ENCODE measurements at places on chromosomes 2 and 18.

DNA sequence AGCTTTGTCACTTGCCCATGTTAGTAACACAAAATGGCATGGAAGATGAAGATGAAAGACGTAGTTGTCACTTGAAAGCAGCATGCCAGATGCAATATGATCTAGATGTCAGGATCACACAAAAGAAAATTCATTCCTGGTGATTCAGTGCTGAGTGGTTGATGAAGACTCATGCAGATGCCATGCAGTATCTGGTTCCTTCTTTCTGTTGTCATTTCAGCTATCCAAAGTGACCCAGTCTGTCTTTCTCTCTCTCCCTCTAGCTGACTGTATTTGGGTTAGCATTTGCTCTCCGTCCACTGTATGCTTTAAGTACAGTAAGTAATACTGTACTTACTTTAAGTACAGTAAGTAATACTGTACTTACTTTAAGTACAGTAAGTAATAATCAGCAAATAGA lies 50.4 kb downstream of the TTN start:
- DNase-seq = no peak

DNA sequence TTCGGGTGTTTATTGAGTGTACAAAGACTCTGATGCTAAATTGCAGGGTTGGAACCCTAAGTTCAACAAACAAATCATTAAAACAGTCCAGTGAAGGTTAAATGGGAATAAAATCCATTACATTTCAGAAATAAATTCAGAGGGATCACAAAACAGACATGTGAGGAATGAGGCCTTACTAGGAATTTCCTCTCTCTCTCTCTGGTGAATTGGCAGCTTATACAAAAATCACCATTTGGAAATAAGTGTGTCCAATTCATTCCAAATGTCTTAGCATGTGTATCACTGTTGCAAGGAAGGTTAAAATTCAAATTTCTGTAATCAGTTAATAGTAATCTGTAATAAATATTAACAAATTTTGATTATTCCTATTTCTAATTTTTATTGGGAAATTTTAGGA lies 228.6 kb upstream of the PXDN start:
- no peak for DNase-seq

GRCh38 chr2:44119878-44120277 lies 48.8 kb upstream of the PPM1B start:
- no peak for DNase-seq

DNA sequence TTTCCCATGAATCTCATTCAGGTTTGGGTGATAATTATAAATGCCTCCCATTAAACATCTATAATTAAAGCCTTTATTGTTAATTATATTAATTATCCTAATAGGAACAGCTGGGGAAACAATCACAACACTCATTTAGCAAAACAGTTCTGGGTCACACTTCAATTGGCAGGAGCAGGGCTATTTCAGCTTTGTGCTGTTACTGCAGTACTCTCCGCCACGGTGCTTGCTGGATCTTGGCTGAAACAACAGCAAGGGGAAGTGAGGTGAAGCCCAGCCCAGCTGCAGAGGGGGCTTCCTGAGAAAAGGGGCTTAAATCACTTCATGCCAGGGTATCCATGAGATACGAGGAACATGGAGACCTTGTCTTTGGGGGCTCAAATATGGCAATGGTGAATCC lies 79.5 kb upstream of the SOX11 start:
- DNase-seq = no peak

- no peak for DNase-seq
These were observed 19.1 kb upstream of the ANKRD53 start for GRCh38 chr2:70959271-70959761.

GRCh38 chr18:45498287-45498658 lies 117.0 kb upstream of the SLC14A2 start:
- DNase-seq = no peak

DNA sequence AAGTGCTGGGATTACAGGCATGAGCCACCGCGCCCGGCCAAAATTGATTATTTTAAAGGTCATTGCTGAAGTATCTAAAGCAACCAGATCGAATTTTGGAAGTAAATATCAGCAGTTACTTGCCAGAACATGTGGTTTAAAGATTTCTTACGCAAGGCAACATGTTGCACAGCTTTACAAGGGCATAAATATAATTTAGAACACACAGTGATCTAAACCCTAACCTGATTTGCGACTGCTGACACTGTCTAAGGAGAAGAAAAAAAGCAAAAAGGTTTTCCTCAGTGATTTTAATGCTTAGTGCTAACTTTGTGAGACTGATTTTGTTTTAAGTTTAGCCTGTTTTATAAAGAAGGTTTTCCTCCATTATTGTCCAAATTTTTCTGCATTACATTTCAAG lies 569.9 kb upstream of the LINC00305 start:
- DNase-seq = no peak

- DNase-seq = no peak
These were observed 1.9 kb upstream of the UXS1 start for GRCh38 chr2:106195981-106196380.

DNA sequence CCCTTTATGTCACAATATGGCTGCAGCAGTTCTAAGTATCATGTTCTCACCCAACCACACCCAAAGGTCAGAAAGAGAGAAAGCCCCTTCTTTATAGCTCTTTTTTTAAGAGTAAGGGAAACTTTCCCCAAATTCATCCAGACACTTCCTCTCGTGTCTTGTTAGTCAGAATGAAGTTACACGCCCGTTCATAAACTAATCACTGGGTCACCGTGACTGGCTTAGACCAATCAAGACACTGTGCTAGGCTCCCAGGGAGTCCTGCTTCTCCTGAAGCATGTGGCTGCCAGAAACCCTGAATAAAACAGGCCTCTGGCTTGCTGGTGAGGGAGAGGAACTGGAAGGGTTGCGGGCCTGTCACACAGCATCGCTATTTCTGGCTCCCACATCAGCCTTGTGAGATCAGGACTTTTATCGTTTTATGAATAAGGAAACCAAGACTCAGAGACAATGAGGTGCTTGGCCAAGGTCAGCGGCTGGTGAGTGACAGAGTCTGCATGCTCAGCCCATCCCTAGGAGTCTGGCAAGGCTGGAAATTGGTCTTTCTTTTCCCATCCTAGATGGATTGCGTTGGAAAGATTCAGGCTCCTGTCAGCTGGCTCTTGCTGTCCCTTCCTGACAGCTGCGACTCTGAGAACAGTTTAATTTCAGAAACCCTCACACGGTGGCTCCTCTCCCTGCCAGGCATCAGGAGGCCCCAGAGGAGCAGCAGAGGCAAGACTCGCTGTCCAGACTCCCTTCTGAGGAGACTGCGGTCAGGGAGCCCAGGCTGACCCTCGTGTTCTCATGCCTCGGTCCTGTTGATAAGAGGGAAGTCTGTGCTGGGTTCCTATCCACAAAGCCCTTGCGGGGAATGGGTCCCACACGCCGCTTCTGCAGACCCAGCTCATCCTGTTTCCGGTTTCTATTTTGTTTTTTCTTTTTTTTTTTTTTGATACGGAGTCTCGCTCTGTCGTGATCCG lies 104.5 kb upstream of the TAF1B start:
- DNase-seq = no peak

DNA sequence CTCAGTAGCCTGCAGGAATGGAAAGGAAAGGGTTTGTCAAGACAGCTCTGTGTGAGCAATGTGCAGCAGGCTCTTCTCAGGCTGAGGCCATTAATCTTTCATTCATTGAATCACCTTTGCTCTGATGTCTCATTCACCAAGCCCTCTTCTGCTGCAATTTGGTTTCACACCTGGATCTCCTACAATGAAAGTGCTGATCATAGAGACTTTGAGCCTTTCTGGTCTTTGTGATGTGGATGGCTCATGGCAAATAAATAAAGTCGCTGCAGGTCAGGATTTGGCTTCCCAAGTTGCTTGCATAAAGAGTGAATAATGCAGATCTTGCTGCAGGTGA lies 95.8 kb upstream of the SPRED2 start:
- no peak for DNase-seq

GRCh38 chr2:117555965-117556364 lies 258.5 kb upstream of the DDX18 start:
- no peak for DNase-seq

DNA sequence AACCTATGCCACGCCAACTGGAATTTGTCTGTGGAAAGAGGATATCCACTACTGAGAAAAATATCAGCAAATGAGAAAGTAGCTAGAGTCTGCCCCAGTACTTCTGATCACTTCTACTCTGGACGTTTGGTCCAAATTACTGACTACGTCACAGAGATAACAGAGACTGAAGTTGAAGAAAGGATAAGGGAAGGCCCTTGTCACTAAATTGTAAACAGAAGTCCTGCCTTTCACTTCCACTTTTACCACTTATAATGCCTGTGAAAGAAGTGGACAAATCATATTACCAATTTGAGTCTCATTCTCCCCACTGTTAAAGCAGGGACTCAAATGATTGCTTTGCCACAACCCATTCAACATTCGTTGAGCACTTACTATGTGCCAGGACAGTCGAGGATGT lies 173.9 kb upstream of the ERBB4 start:
- DNase-seq = no peak

DNA sequence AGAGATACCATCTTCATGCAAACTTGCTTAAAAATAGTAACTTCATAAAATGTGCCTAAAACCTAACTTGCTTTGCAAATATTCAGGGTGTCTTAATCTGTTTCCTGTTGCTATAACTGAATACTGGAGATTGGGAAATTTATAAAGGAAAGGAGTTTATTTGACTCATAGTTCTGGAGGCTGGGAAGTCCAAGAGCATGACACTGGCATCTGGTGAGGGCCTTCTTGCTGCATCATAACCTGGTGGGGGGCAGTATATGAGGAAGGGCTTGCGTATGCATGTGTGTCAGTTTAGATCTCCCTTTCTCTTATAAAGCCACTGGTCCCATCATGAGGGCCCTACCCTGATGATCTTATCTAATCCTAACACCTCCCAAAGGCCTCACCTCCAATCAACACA lies 166.5 kb downstream of the LPIN1 start:
- no peak for DNase-seq

DNA sequence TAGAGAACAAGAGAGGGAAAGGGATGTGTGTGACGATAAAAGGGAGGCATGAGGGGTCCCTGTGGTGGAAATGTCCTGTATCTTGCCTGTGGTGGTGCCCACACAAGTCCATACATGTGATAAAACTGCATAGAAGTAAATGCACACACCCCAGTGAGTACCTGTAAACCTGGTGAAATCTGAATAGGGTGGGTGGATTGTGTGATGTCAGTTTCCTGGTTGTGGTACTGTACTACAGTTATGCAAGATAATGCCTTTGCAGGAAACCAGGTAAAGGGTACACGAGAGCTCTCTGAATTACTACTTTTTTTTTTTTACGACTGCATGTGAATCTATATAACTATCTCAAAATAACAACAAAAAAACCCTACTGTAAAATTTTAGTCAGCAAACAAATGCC lies 22.1 kb downstream of the SERPINE2 start:
- DNase-seq = no peak

- no peak for DNase-seq
These were observed 282.2 kb upstream of the SYT4 start for GRCh38 chr18:43559507-43559906.

DNA sequence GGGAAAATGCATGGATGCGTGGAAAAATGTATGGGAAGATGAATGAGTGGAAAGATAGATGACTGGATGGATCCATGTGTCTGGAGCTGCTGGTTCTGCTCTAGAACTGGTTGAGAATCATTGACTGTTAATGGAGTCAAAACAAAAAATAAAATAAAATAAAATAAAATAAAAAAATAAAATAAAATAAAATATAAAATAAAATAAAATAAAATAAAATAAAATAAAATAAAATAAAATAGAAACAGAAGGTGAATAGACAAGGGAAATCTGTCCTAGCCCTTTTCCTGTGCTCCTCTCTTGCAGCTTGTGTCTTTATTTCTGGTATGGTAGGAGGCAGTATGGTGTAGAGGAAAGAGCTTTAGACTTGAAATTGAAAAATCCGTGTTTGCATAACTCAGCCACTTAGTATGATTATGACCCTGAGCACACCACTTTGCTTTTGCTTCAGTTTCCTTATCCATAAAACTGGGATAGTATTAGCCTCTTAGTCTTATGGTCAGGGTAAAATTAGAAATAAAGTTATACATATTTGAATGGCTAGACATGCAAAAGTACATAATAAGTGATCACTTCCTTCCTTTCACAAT lies 51.0 kb downstream of the PSD4 start:
- DNase-seq = no peak

DNA sequence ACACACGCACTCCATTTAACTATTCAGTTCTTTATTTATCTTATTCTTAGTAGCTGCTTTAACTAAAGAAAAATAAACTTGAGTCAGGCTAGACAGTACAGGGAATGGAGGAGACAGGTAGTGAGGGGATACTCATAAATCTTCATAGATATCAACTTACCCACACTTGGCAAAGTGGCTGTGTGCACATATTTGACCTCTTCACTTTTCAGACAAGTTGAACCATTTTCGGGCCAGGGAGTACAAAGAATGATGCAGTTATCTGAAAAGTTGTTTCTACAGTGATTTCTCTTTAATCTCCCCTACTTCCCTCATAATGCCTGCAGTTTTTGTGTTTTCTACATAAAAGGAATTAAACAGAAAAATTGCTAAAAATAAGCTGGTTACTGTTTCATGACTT lies 307.5 kb downstream of the GULP1 start:
- DNase-seq = no peak

DNA sequence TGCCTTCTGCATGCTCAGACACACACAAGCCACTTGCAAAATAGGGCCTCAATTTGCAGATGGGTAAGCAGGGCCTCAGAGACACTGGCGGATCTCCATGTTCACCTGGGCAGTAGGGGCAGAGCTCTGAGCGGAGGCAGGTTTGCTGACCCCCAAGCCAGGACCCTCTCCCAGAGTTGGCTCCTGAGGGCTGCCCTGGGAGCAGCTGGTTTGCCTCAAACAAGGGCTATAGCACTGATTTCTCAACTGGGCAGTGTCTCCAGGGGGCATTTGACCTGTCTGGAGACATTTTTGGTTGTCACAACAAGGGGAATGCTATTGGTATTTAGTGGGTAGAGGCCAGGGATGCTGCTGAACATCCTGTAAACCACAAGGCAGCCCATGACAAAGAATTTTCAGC lies 11.6 kb downstream of the GLI2 start:
- no peak for DNase-seq

All from activated gamma-delta T cell (primary cell).